Right lobe of liver (tissue), 6 donors: ENCODE measurements at places on chromosomes 3 and 15.

DNA sequence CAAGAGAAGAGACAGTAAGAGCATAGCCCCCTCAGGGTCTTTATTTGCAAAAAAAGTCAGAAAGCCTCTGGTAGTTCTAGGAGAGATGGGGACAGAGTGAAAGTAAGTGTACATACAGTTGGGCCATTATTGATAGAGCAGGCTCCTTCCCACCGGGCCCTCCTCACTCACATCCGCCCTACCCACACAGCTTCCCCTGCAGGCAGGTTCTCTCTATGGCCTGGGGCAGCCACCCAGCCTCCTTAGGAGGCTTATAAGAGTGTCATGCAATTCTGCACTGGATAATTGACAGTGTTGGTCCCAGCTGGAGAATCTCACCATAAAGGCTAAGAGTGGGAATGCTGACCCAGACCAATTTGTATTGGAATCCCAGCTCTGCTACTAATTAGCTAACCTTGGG lies 49.5 kb downstream of the SLC30A4 start:
- DNase-seq: no peak
- H3K27me3 ChIP-seq: no peaks in the 10 kb centered on the region
- no peak overlapping the region for H3K4me3 ChIP-seq

DNA sequence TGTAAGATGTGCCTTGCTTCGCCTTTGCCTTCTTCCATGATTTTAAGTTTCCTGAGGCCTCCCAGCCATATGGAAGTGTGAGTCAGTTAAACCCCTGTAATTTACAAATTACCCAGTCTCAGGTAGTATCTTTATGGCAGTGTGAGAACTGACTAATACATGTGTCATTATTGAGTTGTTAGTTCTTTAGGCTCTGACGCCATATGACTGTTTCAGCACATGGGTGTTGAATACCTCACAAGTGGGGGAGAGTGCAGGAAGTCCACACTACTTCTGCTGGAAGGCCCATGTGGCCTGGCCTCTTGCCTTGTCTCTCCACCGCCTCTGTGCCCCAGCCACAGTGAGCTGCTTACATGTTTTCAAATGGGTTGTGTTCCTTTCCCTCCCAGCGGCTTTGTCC lies 28.5 kb downstream of the MFSD1 start:
- DNase-seq: no peak
- H3K27ac ChIP-seq: no peak overlapping the region

- no peak for DNase-seq
- no peaks in the 10 kb centered on the region for H3K27me3 ChIP-seq
- no peak overlapping the region for H3K4me3 ChIP-seq
- no peaks in the 10 kb centered on the region for H3K4me1 ChIP-seq
- H3K27ac ChIP-seq: no peak overlapping the region
Measured at GRCh38 chr15:43903864-43904290, 77.1 kb downstream of the WDR76 start.

GRCh38 chr15:68333775-68334470 lies 56.4 kb downstream of the FEM1B start:
- DNase-seq: no peak
- H3K27ac ChIP-seq: no peak overlapping the region
- H3K4me3 ChIP-seq: no peak overlapping the region
- H3K27me3 ChIP-seq: no peaks in the 10 kb centered on the region

GRCh38 chr3:130759692-130760338 lies 13.2 kb upstream of the PIK3R4 start:
- H3K27ac ChIP-seq: no peak overlapping the region
- no peaks in the 10 kb centered on the region for H3K36me3 ChIP-seq
- no peaks in the 10 kb centered on the region for H3K4me1 ChIP-seq
- no peak overlapping the region for H3K4me3 ChIP-seq

DNA sequence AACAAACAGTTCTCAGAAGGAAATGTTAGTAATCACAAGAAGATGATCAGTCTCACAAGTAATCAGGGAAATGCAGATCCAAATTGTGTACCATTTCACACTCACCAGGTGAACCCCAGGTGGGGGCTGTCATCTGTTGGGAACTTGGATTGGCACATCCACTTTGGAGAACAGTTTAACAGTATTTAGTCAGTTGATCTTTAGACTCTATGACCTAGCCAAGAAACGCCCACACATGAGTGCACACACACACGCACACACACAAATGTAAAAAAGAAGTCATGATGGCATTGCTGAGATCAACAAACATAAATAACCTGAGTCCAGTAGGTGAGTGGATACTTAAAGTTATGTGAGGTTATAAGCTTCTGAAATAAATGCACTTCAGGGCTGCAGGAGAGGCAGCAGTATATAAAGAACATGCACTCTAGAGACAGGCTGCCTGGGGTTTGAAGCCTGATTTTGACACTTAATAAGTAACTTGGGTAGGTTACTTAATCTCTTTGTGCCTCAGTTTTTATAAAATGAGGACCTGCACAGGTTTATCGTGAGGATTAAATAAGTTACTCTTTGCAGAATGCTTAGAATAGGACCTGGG lies 17.7 kb downstream of the ACVR2B start:
- no peak for DNase-seq
- no peaks in the 10 kb centered on the region for H3K27me3 ChIP-seq

DNA sequence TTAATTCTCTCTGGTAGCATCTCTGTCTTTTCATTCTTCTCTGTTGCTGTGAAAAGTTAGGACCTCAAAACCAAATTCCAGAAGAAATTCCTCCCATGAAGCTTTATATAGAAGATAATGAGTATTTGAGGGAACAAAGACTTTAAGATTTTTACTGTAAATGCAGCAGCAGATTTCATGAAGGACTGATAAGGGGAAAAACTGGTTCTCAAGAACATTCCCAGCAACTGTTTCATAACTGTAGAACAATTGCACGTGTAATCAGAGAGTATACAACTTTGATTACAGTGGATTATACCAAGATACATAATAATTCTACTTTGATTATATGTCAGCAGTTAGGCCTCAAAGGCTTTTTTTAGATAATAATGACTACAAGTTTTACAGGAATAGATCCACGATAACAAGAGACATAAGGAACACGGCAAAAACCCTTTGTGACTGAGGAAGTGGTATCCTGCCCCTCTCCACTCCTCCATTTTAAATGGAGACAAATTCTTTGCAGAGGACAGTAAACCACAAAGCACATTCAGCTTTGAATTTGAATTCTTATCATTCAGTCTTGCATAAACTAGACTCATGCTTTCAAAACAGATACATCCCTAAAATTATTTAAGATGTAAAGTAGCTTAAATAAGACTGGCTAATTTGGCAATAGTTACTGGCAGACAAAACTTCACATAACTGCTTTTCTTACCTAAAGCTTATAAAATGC lies 42.9 kb upstream of the DIPK2A start:
- no peaks in the 10 kb centered on the region for H3K36me3 ChIP-seq
- H3K4me1 ChIP-seq: no peaks in the 10 kb centered on the region
- no peak overlapping the region for H3K4me3 ChIP-seq

DNA sequence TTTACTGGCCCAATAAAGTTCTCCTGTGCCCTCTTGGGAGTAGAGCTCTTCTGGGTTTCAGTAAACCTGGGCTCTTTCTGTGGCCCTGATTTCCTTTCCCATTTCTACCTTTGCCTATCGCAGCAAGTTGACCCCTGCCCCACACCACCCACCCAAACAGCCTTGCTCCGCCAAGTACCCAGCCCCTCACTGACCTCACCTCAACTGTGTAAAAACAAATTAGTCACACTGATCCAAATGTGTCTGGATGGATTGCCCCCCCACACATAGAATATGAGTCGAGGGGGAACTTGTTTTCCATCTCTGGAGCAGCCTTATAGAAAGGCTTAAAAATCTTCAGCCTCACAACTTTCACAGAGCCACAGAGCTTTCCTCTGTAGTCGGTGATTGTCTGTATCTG lies 28.6 kb upstream of the VEPH1 start:
- H3K27me3 ChIP-seq: no peaks in the 10 kb centered on the region
- H3K27ac ChIP-seq: no peak overlapping the region
- H3K4me1 ChIP-seq: no peaks in the 10 kb centered on the region
- no peak overlapping the region for H3K4me3 ChIP-seq
- no peaks in the 10 kb centered on the region for H3K36me3 ChIP-seq
- DNase-seq: no peak

GRCh38 chr3:94183551-94183950 lies 120.7 kb downstream of the NSUN3 start:
- H3K4me3 ChIP-seq: no peak overlapping the region
- no peaks in the 10 kb centered on the region for H3K4me1 ChIP-seq
- H3K27ac ChIP-seq: no peak overlapping the region
- H3K27me3 ChIP-seq: no peaks in the 10 kb centered on the region
- DNase-seq: no peak
- no peaks in the 10 kb centered on the region for H3K36me3 ChIP-seq

DNA sequence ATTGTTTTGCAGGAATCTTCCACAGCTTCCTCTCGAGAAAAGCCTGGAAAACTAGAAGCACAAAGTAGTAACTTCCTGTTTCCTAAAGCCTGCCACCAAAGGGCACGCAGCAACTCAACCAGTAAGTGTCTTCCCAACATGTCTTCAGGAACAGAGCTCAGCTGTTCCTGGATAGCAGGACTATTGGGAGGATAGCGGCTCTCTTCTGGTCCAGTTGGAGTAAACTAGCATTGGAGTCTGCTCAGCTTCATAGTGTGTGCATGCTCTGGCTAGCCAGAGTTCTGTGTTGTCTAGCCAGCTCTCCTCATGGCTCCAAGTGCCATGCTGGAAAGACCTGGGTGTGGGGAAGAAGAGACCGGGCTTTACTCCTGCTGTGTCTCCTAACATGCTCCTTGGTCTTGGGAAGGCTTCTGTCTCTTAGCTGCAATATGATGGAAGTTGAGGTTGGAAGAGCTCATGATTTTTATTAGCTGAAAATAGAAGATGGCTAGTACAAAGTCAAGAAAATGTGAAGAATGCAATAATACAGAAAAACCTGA lies 63.1 kb downstream of the IL16 start:
- no peaks in the 10 kb centered on the region for H3K27me3 ChIP-seq
- H3K4me1 ChIP-seq: no peaks in the 10 kb centered on the region
- H3K27ac ChIP-seq: no peak overlapping the region
- no peak overlapping the region for H3K4me3 ChIP-seq

GRCh38 chr3:7562892-7563291 lies 702.0 kb downstream of the GRM7 start:
- H3K27me3 ChIP-seq: no peaks in the 10 kb centered on the region
- DNase-seq: no peak
- no peak overlapping the region for H3K27ac ChIP-seq
- no peaks in the 10 kb centered on the region for H3K36me3 ChIP-seq

DNA sequence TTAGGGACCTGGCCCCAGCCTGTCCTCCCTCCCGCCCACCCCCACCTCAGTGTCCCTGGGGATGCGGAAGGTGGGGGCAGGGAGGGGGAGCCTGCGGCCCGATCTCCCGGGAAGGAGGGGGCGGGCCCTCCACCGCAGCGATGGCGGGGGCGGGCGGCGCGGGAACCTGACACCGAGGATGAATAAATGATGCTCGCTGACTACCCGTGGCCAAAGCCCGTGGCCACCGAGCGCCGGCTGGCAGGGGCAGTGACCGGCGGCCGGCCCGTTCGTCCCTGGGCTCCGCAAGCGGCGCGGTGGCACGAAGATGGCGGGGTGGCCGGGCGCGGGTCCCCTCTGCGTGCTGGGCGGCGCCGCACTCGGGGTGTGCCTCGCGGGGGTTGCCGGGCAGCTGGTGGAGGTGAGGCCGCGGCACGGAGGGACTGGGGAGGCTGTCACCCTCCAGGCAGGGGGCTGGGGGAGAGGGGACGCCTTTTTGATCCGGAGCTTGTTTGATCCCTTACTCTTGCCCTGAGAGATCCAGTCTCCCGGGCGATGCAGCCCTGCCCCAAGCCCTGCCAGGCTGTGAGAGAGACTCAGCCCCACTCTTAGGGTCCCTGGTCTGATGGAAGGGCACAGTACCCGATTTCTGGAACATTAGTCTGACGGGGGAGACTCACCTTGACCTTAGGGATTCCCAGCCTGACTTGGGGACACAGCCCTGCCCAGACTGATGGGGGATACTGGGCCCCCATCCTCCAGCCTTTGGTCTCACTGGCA lies at the start of gene TMIE:
Gene TMIE (plus strand): TSS at position 212 of the 759 bp plus-strand sequence. CDS start 96 bp downstream, at position 308.
- peak; percentile 16 for DNase-seq
- H3K27ac ChIP-seq: no peak within 1 kb of the TSS
- no peaks in the 10 kb centered on the region for H3K27me3 ChIP-seq
- H3K4me3 ChIP-seq: no peak within 1 kb of the TSS
- peaks cover 21% of the 10 kb centered on the region for H3K4me1 ChIP-seq
- no peaks in the 10 kb centered on the region for H3K36me3 ChIP-seq

DNA sequence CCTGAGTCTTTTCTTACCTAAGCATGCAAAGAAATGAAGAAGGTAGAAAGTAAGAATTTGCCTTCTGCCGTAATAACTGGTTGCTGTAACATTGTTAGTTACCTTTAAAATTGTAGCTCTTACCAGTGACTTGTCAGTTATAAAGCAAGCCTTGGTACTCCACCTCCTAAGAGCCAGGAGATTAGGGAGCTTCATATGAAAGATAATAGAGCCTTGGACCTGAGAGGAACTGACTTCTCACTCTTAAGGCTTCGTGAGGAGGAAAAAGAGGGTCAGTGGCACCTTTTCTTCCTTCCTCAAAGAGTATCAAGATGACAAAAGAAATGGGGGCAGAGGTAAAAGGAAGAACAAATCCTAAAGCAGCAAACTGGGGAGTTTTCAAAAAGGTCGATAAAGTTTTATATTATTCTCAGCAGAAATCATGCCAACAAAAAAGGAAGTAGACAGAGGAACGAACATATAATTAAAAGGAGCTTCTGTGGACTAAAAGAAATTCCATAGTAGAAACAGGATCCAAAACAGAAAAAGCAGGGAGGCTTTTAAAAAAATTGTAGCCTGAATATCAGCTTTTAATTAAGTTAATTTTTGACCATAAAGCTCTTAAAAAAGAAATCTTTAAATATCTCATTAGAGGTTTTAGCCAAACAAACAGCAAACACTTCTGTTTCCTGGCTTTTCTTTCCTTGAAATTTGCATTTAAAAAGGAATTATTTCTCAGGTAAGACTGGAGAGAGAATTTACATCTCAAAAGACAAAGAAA lies 847.1 kb upstream of the ALCAM start:
- H3K36me3 ChIP-seq: no peaks in the 10 kb centered on the region
- no peak overlapping the region for H3K27ac ChIP-seq
- H3K4me1 ChIP-seq: no peaks in the 10 kb centered on the region

DNA sequence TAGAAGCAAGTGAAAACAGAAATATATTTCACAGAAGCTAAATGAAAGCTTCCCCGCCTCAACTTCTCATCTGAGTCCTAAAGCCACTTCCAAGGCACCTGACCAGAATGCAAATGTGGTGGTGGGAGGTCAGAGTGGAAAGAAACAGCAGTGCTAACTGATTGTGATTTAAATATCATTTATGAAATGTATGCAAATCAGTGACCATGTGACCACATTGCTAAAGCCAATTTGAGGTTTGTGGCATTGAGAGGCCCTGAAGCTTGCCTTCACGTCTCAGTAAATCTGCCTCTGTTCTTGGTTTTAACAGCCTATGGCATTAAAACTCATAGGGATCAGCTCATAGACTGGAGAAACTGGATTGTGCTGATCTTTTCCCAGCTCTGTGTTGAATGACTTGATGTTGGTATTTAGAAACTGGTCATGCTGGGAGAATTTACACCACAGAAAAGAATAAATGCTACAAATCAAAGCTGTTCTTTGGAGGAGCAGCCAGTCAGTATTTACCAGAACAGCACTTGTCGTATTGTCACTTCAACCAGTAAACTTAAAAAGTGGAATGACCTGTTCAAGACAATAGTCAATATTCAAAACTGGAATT lies 481.4 kb upstream of the ALCAM start:
- H3K27ac ChIP-seq: no peak overlapping the region
- H3K4me3 ChIP-seq: no peak overlapping the region
- H3K27me3 ChIP-seq: no peaks in the 10 kb centered on the region
- DNase-seq: no peak
